ENCODE measurements at places on chromosomes 5 and 9.

- DNase-seq = no peak
Measured at GRCh38 chr9:116345817-116346216, 192.2 kb downstream of the PAPPA start.

GRCh38 chr9:137123468-137123837, 8.9 kb upstream of the DPP7 start:
- no peak for DNase-seq

DNA sequence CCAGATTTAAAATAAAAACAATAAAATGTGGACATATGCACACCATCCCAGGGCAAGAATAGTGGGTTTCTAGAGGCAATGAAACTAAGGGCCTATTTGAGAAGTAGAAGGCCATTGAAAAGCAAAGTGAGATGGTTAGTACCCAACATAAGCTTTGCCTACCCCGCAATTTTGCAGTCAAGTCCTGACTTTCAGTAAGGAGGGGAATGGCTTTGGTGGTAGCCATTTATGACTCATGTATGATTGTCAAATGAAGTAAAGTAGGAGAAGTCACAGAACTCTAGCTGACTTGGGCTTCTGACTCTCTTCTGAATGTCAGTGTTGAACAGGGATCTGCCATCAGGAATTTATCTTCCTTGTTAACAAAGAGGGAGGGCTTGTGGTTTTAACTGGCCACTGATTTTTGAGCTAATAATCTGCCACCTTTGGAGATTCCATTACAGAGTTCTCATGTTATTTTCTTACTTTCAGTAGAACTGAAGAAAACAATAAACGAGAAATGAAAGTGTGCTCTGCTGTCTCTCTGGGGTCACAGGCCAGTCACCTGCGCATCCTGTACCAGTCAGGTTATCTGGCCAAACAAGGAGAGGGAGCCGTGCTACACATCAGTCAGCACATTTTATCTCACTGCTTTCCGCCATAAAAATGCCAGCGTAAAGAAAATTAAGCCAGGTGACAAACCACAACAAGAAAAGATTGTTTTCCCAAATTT, 14.3 kb upstream of the SNCAIP start:
- no peak for DNase-seq

GRCh38 chr9:5586391-5586802, 42.5 kb upstream of the RIC1 start:
- peak; percentile 82 for DNase-seq

DNA sequence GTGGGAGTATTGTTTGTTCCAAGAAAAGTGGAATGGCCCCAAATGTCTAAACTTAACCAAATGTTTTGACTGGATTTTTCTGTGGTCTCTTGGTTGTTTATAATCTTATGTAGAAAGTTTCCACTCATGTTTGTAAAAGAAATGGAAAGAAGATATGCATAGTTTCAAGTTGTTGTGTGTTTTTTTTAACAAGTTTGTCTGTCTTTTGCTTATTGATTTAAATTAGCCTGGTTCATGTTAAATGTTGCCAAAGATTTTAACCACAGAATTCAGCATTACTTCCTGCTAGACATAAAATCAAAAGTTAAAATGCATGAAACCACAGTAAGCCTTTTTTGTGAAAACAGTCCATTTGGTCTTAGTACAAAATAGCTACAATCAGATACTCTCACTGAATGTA, 14.0 kb downstream of the PPWD1 start:
- no peak for DNase-seq

DNA sequence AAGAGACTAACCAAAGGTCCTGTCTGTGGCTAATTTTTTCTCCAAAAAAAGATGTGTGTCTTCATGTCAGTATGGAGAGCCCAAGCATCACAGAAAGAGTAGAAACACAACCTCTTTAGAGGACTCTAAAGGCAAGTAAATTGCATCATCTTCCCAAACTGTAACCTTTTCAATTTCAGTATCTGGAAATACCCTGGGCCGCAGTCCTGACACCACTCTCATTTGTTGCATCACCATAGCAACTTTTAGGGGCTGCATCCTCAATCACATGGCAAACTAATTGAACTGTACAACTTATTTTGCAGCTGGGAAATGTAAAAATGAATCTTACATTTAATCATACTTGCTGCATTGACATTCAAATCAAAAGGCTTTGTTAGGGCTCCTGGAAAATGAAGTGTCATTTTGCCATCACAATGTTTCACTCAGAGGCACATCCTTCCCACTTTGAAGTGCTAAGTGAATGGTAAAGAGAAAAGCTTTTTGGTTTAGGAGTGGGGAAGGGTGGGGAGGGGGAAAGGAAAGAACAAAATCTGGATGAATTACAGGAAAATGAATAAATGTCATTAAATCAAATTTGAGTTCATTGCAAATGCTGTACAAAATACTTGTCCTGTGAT, 60.6 kb upstream of the GRIA1 start:
- no peak for DNase-seq

DNA sequence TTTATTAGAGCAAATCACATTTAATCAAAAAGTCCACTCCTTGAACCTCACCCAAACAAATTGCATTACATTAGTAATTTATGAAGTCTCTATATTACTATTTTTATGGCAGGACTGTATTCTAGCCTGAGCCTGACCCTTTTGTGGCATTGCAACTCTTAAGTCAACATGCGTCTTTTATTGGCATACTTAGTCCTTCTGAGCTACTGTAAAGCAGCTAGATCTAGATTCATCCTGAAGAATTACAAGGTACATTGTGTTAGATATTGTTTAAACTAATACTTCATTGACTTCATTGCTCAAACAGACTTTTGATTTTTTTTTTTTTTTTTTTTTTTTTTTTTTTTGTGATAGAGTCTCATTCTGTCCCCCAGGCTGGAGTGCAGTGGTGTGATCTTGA, 1842.5 kb upstream of the CDH9 start:
- no peak for DNase-seq

All from GM23248 (cell line).